ENCODE measurements at places on chromosomes 4 and X.

- peak; percentile 32 for DNase-seq
Observed at GRCh38 chrX:48972220-48973164, 848 bp upstream of the KCND1 start.

DNA sequence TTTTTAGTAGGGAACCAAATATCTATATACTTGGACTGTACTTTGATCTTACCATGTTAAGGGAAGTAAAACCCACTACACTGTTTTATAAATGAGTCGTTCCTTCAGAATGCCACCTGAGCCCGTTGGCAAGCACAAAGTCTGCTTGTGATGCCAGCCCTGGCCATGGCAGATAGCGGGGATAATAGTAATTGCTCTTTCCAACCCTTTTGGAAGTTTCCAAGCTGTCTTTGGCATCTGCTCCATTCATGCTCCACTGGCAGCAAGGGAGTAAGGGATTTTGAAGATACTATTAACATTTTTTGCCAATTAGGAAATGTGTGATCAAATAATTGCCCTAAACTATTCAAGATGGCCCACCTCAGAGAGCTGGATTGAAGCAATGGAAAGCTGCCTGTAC is 689.2 kb upstream of the SLIT2 start:
- DNase-seq = peak; percentile 19

DNA sequence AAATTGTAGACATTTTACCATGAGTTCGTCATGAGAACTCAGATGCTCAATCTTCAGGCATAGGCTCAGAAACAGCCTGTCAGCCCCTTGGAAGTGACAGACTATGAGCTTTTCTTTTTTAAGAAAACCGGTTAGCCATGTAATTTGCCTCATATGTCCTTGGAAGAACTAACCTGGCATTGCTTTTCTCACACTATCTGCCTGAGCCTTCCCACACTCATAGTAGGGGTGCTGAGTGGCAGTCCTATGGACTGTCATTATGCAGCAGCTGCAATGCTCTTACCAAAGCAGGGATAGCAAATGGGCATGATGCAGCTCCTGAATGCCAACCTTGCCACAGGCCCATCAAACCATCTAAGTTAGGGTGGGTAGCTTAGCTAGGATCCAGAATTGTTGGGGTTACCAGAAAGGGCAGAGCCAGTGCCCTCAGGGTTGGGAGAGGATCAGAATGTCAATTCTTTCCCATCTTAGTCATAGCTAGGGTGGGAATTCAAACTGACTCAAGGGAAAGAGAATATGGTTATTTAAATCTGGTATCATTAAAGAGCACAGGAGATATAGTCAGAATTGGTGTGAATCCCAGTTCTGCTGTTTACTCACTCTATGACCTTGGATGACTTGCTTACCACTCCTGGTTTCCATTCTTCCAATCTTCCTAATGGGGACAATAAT is 230.6 kb upstream of the CPEB2 start:
- DNase-seq = no peak

- no peak for DNase-seq
Observed at GRCh38 chrX:133654811-133655210, 239.5 kb upstream of the GPC4 start.

DNA sequence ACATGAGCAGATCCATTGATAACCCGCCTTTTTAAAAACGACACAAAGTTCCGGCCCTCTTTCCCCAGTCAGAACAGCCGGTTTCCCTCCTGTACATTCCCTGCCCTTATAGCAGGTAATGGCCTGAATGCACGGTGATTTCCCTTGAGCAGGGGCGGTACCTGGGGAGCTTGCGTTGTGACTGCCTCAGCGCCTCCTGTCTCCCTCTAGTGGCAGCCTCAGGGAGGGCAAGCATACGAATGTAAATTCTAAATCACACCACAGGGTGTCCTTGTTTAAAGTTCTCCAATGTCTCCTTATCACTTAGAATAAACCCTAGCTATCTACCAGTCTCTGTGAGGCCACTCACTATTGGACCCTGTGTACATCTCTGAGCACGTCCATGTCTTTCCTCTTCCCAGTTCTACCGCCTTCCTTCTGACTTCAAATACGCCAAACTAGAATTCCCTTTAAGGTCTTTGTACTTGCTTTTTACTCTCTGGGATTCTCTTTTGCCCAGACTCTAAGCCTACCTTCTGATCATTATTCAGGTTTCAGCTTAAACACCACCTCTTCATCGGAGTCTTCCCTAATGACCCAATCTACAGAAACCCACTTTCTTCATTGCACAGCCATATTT is 18.4 kb upstream of the LDB2 start:
- DNase-seq = no peak

DNA sequence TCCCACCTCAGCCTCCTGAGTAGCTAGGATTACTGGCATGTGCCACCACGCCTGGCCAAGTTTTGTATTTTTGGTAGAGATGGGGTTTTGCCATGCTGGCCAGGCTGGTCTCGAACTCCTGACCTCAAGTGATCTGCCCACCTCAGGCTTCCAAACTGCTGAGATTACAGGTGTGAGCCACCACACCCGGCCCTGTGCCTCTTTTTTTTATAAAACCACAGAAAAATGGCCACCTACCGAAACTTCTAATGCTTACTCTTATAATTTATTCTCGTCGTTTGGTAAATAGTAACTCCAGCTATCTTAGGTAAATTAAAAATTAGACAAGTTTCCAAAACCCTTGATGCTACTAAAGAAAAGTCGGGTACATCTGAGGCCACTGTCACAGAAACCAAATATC is 54.4 kb downstream of the IRF2 start:
- DNase-seq = no peak

DNA sequence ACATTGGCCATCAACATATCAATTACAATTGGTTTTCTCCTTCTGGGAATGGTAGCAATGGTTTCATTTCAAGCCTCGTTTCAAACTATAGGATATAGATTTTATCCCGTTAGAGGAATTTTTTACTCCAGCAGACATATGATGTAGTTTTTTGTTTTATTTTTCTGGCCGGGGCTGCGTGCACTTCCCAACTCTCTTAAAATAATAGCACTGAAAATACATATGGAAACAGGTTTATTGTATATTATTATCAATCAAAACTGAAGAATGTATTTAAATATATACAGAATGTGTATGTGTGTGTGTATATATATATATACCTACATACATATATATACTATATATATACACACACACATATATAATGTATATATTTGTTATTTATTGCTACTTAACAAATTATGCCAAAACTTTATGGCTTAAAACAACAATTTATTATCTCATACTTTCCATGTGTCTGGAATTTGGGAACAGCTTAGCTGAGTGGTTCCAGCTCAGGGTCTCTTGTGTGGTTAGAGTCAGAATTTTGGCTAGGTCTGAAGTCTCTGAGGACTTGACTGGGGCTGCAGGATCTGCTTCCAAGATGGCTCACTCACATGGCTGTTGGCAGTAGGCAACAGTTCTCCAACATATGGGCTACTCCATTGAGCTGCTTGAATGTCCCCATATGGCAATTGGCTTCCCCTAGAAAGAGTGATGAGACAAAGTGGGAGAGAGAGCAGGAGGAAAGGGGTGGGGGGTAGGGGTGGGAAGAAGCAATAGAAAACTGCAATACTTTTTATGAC is 314.1 kb downstream of the PPP1R2C start:
- peak; percentile 20 for DNase-seq

- no peak for DNase-seq
Observed at GRCh38 chr4:10135260-10135659, 18.7 kb upstream of the WDR1 start.

- DNase-seq = no peak
Observed at GRCh38 chrX:67684136-67684535, 140.3 kb downstream of the AR start.

DNA sequence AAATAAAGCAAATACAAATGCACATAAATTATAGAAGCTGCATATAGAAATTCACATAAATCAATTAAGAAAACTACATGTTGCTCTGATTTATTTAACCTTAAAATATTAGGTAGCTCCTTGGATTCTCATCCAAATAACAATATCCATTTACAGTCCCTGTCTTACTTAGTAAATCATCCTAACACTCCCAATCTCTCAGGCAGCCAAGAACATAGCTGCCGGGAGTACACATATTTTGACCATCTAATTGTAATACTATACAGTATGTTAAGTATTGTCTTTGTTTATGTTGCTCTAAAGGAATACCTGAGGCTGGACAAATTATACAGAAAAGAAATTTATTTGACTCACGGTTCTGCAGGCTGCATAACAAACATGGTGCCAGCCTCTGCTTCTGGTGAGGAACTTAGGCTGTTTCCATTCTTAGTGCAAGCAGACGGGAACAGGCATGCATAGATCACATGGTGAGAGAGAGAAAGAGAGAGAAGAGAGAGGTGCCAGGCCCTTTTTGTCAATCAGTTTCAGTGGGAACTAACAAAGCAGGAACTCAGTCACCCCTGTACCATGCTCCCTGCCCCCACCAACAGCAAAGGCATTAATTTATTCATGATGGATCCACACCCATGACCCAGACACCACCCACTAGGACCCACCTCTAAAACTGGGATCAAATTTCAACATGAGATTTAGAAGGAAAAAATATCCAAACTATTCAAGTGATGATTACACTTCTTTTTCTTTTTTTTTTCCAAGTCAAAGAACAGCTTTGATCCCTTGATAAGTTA is 614.8 kb upstream of the TECRL start:
- DNase-seq = no peak

GRCh38 chrX:666762-667720 is 36.5 kb downstream of the SHOX start:
- DNase-seq = peak; percentile 29

GRCh38 chr4:4413373-4413725 is 26.4 kb downstream of the NSG1 start:
- DNase-seq = no peak

DNA sequence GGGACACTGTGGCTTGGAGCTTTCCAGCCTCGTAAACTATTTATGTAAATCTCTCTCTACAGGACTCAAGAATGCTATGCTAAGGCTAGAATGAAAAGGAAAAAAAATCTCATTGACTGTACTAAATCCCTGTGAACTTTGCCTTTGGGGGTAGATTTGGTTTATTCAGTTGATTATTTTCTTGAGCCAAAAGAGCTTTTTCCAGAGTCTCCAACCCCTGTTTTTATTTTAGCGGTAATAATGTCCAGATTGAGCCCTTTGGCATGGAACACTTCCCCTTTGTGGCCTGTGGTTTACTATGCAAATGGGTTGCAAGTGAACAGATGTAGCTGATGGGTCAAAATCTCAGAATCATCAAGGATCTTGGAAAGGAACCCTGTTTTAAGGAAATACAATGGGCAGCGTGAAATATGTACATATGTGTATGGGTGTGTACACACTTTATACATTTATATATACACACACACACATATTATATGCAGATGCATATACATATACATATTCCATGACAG is 72.9 kb downstream of the FAM9B start:
- no peak for DNase-seq

- DNase-seq = no peak
Observed at GRCh38 chr4:90753068-90753467, 625.9 kb downstream of the CCSER1 start.

DNA sequence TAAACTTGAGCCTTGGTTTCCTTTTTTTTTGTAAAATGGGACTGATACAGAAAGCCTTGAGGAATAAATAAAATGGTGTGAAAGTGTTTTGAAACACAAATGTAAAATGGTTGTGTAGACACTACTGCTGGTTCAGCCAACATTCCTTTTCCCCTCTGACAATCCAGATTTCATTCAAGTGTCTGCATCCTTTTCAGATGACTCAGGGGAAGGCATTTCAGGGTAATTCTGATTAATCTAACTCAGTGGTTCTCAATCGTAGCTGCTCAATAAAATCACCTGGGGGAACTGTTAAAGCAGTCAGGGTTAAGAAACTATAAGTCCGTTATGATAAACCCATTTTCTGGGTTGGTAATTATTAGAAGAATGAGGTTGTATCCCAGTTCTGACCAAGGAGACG is 4.6 kb downstream of the ARHGAP10 start:
- no peak for DNase-seq

GRCh38 chr4:115664285-115664684 is 550.9 kb upstream of the NDST4 start:
- no peak for DNase-seq

- peak; percentile 34 for DNase-seq
Observed at GRCh38 chrX:19342331-19342906, 1.3 kb upstream of the PDHA1 start.

GRCh38 chrX:2502120-2502667 is 1.4 kb upstream of the DHRSX start:
- DNase-seq = no peak

DNA sequence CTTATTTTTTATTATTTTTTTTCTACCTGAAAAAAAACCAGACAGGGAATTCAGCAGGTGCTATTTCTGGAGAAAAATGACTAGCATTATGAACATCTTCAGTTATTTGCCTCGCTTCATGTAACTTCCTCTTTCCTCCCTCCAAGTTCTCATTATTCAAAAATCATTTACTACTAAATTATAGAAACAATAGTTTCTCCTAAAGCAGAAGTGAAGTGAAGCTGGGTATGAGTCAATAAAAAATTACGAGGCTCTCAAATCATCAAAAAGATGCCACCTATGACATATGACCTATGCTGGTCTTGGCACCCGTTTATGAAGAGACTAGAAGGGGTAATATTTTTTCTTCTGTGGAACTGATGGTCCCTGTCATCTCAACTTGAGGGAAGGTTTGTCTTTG is 145.0 kb upstream of the AADAT start:
- DNase-seq = no peak

GRCh38 chr4:183659872-183660242 is 764 bp downstream of the TRAPPC11 start:
- no peak for DNase-seq
